ENCODE measurements at places on chromosomes 7 and 10.

GRCh38 chr7:113880559-113880958 is 38.2 kb downstream of the PPP1R3A start:
- DNase-seq: no peak

DNA sequence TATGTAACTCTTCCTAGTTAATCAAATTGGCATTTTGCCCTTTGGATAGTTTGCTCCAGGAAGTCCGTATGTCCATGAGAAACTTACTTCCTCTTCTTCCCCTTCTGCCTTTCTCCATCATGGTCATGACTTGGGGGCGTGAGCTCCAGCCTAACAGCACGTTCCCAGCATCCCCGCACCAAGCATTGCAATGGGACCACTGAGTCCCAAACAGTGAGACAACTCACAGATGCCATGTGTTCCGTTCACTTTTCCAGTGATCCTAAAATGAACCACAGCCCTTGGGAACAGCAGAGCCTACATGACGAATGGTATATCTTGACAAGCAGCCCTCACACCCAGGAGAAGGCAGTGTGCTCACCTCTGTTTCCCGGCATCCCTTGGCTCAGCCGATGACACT is 10.7 kb downstream of the BTBD16 start:
- DNase-seq: no peak

DNA sequence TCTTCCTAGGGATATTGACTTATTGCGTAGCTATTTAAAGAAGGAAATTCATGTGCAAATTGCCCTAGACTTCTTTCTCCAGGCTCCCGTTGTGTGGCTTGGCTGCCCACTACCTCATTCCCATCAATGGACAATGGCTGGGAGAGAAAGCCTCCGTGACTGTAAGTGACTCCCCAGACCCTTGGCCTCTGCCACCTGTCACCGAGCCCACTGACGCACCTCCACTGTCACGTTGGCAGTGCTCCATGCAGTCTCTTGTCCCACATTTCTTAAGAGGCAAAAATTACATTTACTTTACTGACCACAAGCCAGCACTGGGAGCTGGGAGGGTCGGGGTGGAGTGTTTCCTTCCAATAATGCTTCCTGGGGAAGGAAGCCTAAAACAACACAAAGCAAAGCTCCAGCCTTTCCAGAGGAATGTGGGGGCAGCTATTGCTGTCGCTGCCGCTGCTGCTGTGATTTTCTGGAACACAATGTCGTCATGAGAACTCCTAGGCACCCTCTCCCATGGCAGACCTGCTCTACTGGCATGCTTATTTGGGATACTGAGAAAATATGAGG is 89.7 kb upstream of the STEAP1B start:
- no peak for DNase-seq

- peak; percentile 14 for DNase-seq
These were observed 58.6 kb upstream of the COL13A1 start for GRCh38 chr10:69742928-69743602.

- no peak for DNase-seq
These were observed 452.9 kb upstream of the AKR1E2 start for GRCh38 chr10:4373098-4373497.

- no peak for DNase-seq
These were observed 47.6 kb downstream of the ICA1 start for GRCh38 chr7:8214244-8214824.

- no peak for DNase-seq
These were observed 102.4 kb downstream of the SEMA3A start for GRCh38 chr7:84092207-84092606.

DNA sequence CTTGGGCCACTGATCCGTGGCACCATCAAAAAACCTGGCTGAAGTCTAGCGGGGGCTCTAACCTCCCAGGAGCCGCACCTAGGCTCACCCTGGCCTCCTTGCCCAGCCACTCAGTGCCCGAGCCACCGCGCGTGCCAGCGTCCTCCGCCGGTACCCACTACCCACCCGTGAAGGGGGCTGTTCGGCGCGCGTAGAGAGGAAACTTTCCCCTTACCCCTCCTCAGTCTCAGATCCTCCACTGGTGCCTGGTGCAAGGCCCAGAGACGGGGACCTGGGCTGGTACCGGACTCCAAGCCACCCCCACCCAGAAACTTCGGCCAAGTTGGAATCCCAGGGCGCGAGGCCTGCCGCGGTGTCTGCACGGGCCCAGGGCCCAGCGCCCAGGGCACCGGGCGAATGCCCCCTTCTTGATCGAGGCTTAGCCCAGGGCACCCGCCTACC is 3.5 kb upstream of the EBF3 start:
- no peak for DNase-seq

DNA sequence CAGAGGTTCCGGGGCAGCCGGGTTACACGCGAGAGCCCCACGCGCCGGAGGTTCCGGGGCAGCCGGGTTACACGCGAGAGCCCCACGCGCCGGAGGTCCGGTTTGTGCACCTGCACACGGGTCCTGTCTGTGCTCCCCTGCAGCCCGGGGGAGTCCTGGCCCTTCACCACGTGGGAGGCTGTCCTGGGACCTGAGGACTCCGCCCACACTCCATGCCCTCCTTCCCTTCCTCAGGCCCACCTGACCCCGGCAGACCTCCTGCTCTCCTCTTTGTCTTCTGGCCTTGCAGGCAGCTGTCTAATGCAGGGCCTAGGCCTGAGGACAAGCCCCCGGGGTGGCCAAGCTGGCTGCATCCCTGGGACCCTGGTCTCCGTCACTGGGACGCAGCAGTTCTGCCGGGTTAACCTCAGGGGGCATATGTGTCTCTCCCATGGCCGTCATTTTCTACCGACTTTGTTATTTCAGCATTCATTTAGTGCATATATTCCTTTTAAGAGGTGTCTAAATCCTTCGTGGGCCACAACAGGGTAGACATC is 374.6 kb downstream of the DNAJB6 start:
- no peak for DNase-seq
